ENCODE measurements at places on chromosomes 5 and 9.

- DNase-seq: no peak
Observed at GRCh38 chr5:150066901-150067396, 19.4 kb downstream of the CSF1R start.

DNA sequence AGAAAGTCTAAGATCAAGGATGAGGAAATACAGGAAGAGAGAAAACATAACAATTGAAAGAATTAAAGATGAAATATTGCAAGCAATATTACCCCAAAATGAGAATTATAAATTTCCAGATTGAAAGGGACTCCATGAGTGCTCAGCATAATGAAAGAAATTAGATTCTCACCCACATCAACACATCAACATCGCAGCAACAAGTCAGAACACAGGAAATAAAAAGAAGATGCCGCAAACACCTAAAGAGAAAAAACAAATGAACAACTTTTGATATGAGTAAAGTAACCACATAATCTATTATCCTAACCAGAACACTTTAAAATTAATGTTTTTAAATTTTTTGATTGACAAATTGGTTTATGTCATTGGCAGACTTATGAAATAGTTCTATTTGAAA is 318.3 kb upstream of the PTGER4 start:
- DNase-seq: no peak

GRCh38 chr5:151338734-151339133 is 8.6 kb downstream of the SLC36A2 start:
- DNase-seq: no peak

DNA sequence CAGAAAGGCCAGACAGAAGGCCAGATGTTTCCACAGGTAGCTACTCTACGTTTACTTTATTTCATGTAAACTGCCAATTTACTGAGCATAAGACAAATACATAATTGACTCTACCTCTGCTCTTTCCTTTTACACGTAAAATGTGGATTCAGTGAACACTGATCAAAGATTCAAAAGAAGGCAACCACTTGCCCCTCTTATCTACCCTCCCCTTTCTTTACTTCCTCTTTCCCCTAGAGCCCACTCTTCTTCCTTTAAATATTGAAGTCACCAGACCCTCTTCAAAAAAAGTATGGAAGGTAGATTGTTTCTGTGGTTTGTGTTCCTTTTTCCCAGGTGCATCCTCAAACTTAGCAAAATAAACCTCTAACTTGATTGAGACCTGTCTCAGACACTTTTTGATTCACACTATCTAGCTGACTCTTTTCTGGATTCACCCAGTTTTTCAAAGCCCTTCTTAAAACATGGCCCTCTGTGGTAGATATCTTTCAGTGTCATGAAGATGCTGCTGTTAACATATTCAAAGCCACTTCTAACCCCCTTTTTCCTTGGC is 6.7 kb downstream of the FAM114A2 start:
- DNase-seq: no peak

DNA sequence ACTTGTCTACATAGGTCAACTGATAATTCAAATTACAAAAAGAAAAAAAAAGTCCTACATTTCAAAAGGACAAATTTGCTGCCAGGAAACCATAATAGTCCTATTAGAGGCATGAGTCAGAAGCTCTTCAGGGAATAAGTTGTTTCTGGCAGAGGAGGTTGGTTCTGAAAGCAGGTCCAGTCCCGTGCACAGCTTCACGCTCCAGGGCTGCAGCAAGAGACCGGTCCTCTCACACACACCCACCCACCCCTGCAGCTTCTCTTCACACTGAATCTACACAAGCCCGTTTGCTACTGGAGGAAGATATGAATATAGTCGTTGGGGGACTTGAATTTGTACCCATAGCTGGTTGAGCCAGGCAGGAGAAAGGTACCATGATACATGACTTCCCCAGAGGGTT is 36.9 kb upstream of the SLC1A3 start:
- peak; percentile 76 for DNase-seq

DNA sequence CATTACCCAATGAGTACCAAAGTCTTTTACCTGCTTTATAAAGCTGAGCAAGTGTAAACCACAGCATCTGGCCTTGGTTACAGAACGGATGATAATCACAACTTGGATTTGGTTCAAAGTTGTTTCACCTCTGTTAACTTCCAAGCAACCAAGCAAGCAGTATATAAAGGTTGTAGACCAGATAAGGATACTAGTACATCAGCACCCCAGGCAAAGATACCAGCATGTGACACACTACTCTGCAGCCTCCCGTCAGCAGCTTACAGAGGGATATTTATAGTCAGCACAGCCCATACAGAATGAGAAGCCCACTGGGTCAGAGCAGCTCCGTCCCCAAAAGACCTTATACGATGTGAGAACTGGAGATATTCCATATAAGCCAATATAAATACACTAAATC is 193.3 kb downstream of the SMARCA2 start:
- DNase-seq: no peak

DNA sequence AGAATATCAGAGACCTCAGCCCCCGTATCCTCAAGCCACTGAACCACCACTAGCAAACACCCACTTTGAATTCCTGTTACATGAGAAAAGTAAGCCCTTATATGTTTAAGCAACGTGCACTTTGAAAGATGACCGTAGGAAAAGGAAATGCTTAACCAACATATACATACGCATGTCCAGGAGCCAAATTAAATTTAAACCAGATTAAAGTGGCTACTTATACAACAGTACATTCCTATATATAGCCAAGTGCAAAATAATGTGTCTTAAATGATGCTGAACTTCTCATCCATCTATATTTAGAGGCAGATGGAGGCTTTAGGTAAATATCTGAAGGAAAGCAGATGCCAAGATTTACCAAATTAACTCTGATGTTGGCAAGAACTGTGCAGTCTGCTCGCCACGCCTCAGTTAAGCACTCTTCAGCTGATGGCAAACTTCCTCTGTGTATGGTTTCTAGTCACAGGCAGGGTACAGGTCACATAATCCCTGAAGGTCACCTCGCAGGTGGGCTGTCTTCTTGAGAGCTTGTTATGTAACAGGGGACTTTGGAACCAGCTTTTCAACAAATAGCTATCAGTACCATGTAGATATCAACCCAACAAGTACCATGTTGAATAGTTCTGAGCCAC is 8.6 kb downstream of the GCNT4 start:
- no peak for DNase-seq

- DNase-seq: no peak
Observed at GRCh38 chr5:53730943-53731342, 170.5 kb downstream of the NDUFS4 start.

- peak; percentile 85 for DNase-seq
Observed at GRCh38 chr5:55994495-55994997, at the start of gene IL6ST. TSS of gene IL6ST (minus strand) at chr5:55994963. CDS start at chr5:55976278, 18,685 bp downstream.

- peak; percentile 87 for DNase-seq
Observed at GRCh38 chr5:73625944-73626811, at the start of gene ARHGEF28. TSS of gene ARHGEF28 (plus strand) at chr5:73626196. CDS start at chr5:73684852, 58,656 bp downstream.

GRCh38 chr9:130175355-130175754 is 3.2 kb downstream of the NCS1 start:
- no peak for DNase-seq

DNA sequence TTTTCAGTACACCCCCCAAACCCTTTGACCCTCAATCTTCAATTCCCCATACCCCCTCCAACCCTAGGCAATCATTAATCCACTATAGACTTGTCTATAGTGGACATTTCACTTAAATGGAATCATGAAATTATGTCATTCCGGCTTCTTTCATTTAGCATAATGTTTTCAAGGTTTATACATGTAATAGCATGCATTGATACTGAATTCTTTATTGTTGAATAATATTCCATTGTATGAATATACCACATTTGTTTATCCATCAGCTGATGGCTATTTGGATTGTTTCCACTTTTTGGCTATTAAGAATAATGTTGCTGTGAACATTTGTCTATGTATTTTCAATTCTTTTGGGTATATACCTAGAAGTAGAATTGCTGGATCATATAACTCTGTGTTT is 238.8 kb downstream of the PDE4D start:
- no peak for DNase-seq

GRCh38 chr5:92687821-92688722 is 892.9 kb downstream of the NR2F1-AS1 start:
- DNase-seq: peak; percentile 68

DNA sequence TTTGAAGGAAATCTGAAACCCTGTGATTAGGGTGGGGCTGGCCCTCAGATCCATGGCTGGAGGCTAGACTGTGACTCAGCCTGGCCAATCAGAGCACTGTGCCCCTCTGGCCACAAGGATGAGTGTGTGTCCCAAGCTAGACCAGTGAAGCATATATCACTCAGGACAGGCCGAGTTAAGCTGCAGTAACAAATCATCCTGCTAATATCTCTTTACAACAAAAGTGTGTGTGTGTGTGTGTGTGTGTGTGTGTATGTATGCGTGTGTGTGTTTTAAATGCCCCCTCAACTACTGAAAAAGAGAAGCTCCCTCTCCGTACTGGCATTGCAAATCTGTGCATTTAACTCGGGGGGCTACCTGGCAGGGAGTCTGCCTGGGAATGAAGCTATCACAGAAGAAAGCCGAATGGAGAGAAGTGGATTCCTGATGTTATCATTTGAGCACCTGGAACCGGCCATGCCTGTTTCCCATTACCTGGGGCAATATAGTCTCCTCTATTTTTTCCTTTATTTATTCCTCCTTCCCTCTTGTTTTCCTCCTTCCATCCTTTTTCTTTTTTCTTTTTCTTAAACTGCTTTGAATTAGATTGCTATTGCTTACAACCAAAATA is 25.6 kb downstream of the STC2 start:
- peak; percentile 68 for DNase-seq

GRCh38 chr5:146461319-146461718 is 14.2 kb downstream of the TCERG1 start:
- DNase-seq: peak; percentile 56

DNA sequence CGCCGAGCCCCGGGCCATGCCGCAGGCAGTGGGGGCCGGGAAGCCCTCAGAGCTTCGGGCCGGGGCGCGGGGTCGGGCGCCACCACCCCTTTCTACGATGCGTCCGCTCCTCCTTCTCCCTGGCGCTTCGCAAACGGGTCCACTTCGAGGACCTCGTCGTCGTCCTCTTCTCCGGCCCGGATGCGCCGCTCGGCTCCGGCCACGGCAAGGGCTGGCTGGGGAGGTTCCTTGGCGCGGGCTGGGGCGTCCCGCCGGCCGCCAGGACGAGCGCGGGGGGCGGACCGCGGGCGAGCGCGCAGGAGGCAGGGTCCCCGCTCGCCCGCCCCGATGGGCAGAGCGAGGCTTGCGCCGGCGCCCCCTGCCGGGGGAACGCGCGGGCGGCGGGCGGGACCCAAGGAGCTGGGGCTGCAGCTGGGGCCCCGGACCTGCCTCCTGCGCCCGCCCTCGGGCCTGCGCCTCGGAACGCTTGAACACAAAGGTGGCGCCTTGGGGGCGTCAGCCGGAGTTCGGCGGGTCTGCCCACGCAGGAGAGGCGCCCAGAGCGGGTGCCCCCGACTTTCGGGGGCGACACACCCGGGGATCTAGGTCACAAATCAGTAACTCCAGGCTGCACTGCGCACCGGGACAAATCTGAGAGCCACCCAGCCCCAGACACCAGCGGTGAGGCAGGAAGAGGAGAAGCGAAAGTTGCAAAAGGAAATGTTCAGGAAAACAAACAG is at the start of gene ROR2:
Gene ROR2 (minus strand): TSS at position 283 of the 719 bp plus-strand sequence.
- peak; percentile 78 for DNase-seq

Data from astrocyte of the hippocampus (primary cell).